ENCODE measurements at places on chromosomes 12 and 14.

DNA sequence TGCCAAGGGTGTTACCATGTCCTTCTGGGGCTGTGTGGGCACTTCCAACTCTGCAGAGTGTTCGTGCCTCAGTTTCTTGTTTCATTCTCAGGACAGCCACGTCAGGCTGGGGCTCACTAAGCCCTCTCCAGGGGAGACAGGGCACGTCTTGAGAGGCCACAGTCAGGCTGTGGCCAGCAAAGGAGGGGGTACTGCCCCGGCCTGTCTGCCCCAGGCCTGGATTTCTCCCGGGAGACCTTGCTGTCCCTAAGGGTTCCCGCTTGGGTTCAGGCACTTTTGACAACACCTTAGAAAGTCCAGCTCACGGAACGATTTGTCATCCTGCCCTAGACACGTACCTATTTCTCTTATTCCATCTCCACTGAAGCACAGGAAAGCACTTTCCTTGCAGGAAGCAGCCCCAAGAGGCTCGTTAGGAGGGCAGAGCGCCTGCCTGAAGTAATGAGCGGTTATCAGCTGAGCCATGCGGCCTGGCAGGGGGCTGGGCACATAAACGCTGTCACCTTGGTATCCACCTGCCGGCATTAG is 290.4 kb upstream of the RTL1 start:
- DNase-seq = no peak

DNA sequence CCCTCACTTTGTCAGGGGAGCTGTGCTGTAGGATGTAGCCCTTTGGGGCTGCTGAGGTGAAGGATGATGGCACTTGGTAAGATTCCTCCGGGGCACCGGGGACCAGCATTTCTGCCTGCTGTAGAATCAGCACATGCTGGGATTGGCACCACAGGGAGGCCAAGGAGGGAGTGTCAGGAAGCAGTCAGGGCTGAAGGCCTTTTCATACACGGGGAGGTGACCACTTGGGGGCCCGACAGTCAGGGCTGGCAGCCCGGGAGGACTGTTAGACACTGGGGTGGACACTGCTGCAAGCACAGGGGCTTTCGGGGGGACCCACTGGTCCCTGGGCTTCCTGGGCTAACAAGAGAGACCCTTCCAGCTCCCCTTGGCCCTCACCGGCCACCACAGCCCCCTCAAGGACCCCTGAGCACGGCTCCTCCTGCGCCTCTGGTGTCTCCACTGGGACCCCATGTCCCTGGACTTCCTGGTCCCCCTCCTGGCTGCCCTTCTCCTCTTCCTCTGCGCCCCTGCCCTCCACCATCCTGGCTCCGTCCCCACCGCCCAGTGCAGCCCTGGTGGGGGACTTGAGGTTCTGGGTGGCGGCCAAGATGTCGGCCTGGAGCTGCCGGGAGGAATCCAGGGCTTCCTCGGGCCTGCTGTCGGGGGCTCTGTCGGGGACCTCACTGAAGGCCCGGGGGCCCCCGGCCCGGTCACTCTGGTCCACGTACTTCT is 6.5 kb downstream of the TMEM119 start:
- DNase-seq = no peak

- DNase-seq = no peak
These were observed 239.2 kb downstream of the NUAK1 start for GRCh38 chr12:105899589-105899988.

DNA sequence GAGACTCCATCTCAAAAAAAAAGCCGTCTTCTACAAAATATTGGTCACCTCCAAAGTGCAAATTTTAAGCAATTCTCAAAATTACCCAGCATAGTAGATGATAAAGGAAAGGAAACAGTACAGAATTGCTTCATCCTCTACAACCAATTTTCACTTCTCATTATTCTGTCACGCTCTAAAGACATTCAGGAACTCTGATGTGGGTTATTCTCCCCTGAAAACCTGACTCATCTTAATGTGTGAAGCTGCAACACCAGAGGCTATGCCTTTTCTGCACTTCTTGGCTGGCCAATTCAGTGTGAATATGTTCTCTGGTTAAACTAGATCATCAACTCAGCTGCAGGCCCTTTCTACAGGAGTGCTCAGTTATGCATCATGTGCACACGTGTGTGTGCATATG is 11.0 kb downstream of the PTGER2 start:
- DNase-seq = no peak

- no peak for DNase-seq
These were observed 104.9 kb upstream of the NOVA1 start for GRCh38 chr14:26702721-26703230.

DNA sequence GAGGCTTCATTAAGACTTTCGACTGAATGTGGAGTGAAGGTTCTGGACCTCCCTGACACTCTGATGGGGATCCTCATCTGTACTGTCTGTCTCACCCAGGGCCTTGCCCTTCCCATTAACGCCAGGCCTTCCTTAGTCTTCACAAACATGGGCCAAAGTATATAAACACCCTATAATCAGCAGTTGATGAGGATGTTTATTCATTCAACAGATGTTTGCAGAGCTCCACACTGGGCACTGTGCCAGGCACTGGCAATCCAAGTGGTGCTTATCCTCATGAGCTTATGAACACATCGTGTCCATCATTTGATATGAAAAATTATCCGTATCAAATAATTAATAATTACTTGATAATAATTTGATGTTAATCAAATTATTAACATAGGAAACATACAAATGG is 454.4 kb downstream of the FUT8 start:
- peak; percentile 56 for DNase-seq

DNA sequence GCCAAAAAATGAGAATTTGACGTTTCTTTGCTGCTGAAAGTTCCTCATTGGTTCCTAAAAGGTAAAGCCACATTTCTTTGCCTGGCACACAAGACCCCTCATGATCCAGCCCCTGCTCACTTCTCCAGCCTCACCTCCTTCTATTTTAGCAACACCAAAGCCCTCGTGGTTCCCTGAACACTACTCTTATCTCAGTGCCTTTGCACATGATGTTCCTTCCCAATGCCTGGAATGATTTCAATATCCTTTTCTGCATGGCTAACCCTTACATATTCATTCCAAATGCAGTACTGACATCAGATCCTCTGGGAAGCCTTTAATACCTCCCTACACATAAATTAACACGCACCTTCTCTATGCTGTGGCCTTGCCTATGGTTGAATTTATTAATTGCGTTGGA is 39.9 kb downstream of the GLT8D2 start:
- DNase-seq = no peak

DNA sequence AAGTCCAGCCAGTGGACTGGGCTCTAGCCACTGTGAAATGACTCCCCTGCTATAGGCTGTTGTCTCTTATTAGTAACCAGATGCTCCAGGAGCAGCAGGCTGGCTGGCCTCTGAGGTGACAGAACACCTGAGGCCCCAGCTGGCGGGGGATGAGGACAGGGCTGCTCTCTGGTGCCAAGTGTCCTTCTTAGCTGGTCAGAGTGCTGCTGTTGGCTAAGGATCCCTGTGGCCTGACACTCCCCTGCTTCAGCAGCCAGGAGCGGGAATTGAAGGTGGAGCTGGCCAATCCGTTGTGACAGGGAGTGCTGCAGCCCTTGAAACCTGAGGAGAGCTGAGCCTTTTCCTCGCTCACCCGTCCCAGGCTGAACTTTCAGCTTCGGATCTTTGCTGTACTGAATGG is 30.7 kb downstream of the TMEM229B start:
- no peak for DNase-seq

- DNase-seq = no peak
These were observed 402.1 kb downstream of the ZFP36L1 start for GRCh38 chr14:68390741-68391140.

GRCh38 chr12:77089686-77090220 is 24.4 kb upstream of the E2F7 start:
- no peak for DNase-seq

- no peak for DNase-seq
These were observed 33.9 kb downstream of the TMEM19 start for GRCh38 chr12:71719647-71720370.

DNA sequence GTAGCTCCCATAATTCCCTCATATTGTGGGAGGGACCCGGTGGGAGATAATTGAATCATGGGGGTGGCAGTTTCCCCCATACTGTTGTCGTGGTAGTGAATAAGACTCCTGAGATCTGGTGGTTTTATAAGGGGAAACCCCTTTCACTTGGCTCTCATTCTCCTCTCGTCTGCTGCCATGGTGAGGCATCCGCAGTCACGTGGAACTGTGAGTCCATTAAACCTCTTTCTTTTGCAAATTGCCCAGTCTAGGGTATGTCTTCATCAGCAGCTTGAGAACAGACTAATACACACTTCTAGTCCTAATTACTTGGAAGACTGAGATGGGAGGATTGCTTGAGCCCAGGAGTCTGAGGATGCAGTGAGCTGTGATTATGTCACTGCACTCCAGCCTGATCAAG is 64.4 kb downstream of the TMX1 start:
- DNase-seq = no peak

DNA sequence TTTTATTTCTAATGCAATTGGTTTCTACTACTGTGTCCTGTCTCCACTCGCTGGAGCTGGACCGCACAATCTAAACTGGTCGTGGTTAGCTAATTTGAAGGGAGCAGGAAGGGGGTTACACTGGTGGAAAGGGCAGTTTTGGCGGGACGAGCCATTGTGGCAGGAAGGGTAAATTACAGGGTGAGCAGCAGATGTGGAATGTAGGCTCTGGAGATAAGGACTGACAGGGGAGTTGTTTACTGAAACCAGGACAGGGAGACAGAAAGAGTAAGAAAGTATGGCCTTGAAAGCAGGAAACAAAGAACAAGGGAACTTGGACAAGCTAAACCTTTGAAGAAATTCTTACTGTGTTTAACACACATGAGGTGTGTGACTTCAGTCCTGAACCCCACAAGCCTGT is 147.8 kb downstream of the ATXN7L3B start:
- no peak for DNase-seq

DNA sequence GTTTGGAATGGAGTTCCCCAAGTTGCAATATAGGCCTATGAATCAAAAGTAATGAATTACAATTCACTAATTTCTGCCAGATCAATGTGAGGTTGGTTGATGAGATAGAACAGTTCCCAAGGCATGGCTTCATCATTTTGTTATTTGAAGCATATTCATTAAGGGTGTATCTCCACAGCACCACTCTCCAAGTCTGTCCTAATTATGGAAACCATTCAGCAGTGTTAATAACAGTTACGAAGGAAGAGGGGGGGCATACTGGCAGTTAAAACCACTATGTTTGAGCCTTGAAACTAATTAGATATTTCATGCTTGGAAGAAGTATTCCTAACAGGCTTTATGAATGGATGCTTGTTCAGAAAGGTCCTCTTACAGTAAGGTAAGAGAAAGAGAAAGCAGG is 520.3 kb downstream of the DIO2 start:
- DNase-seq = no peak

GRCh38 chr12:107492393-107493134 is 193.0 kb upstream of the PWP1 start:
- no peak for DNase-seq

DNA sequence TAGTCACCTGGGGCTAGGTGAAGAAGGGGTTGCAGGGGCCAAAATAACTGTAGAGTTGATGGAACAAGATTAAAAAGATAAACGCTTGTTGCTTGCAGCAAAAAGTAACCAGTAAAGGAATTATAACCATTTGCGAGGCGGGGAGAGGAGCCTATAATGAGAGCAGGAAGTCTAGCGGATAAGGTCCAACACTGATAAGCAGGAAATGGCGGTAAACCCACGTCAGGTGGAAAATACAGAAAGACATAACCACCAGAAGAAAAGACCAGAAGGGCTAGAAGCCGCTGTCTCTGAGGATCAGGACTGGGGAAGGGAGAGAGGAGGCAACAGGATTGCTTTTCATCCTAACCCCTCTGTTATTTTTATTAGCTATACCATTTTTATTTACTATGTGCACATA is 303.3 kb downstream of the DPF3 start:
- no peak for DNase-seq

GRCh38 chr14:46048127-46048526 is 603.5 kb downstream of the RPL10L start:
- DNase-seq = peak; percentile 42

DNA sequence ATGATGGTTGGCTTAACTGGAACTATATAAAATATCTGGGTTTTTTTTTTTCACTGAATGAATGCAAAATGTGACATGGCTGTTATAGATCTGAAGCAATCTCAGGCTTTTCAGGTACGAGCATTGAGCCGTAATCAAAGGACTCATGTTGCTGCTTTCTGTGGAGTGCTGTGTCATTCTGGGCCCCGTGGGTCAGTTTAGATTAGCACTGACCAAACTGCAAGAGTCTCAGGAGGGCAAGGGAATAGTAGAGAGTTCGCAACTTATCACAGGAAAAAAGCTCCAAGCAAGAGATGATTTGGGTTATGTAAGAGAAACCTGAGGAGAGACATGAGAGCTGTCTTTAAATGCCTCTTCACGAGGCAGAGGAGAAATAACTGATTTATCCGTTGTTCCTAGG is 59.1 kb downstream of the UBR7 start:
- no peak for DNase-seq

DNA sequence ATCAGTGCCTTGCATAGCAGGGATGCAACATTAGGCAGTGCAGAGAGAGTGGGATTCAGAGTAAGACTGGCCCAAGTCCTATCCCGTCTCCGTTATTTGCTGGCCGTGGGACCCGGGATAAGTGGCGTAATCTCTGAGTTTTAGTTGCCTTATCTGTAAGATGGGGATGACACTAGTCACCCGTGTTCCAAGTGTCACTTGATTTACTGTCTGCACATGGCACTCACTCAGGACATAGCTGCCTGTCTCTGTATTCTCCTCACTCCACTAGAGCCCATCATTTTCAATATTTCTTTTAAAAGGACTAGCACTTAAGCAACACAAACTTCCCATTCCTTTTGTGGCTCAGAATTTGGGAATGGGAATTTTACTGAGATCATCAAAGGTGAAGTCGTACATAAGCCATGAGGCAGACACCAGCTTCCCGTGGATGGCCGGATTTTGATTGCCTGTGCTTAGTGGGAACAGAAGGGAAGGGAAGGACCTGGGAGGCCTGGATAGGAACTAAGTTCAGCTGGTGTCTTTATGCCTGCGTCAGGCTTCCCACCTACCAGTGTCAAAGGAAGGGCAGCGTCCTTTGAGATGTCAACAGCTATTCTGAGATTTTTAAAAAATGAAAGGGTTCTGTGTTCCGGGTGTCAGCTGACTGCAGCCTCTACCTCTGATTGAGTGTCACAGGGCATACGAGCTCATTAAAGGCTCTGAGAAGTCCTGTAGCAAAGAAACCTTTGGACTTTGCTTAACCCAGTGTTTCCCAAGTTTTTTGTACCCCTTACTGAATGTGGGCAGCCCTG is 361.4 kb downstream of the CACNA1C start:
- DNase-seq = no peak

GRCh38 chr12:118500299-118500698 is 123.9 kb downstream of the SUDS3 start:
- DNase-seq = no peak

DNA sequence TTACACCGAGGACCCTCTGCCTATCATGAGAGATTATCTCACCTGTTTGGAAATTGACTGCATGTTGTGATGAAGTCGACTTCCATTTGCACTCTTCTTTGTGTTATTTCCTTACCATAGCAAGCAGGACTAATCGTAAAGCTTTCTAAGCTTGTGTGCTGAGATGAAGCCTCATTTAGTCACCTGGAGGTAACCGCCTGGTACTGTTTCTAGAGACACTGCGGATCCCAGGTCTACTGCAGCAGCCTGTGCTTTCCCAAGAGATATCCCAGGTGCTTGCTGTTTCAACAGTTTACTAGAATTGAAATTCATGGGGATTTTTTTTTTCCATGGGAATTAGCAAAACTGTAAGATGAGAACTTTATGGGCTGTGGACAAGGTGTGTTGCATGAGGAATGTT is 131.8 kb downstream of the PTPRR start:
- DNase-seq = no peak

- DNase-seq = no peak
These were observed 217.9 kb downstream of the PIK3C2G start for GRCh38 chr12:18479256-18479655.
